ENCODE measurements at places on chromosomes 1 and 21. TPM values are rescaled to one million over a fixed set of nuclear protein-coding genes. Genes with fewer than 3 reads are reported as not detected.

The HEYL gene
- polyA plus RNA-seq, result 0.02 TPM

DNA sequence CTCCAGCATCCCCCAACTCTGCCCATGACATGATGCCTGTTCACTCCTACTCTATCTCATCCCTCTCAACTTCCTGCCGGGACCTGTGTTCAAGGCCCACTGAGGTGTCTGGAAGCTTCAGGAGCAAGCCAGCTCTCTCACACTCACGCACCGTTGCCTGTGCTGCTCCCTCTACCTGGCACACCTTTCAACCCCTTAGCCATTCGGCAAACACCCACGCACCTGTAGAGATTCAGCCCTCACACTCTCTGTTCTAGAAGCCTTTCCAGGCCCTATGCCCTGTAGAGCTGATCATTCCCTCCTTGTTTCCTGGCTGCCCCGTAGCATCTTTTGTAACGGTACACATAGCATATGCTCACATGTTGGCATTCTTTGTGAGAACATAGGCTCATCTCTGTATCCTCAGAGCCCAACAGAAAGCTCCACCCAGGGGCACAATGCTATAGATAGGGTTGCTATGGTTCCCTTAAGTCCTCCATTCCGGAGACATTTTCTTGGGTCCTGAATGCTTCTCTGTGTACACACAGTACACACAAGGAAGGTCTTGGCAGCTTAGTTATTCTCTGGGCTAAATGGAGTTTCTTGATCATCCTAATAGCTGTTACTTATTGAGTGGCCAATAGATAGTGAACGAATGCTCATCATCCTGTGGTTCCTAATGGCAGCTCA is 1.3 kb downstream of the C8B start:
- no peak for DNase-seq

DNA sequence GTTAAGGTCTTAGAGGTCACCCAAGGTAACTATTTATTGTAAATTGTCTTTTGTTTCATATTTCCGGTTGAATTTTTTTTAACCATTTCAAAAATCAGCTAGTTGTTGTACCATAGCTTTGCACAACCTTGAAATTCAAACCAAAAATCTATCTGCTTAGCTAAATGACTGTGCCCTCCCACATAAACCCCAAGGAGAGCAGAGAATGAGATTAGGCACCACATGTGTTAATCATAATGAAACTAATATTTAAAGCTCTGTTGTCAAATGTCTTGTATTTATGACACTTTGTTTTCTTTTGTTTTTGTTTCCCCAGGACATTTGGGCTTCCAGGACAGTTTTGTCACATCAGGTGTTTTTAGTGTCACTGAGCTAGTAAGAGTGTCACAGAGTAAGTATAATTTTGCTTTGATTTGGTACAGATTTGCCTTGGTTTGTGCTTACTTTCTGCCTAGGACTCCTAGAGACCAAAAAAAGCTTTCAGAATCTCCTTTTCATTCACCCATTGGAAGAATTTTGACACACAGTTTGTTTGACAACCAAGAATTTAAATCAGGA is 249.9 kb downstream of the NFIA start:
- no peak for DNase-seq

The CELA3B gene
- polyA plus RNA-seq, result not detected

The METTL13 gene
- 25.1 TPM for polyA plus RNA-seq

- no peak for DNase-seq
Observed at GRCh38 chr1:39128959-39129358, 75.5 kb upstream of the MACF1 start.

DNA sequence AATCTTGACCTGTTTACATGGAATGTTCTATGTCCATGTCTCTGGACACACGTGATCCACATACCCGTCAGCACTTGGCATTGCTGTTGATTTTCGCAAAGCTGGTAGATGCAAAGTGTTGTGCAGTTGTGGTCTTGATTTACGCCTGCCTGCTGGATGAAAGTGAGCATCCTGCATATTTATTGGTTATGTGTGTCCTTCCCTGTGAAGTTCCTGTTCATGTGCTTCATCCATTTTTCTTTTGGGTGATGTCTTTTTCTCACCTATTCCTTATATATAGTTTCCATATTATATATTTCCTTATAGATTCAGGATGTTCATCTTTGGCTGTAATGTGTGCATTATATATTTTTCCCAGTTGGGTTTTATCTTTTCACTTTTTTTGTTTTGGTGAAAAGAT is 6.5 kb downstream of the AGPAT3 start:
- DNase-seq, result no peak

DNA sequence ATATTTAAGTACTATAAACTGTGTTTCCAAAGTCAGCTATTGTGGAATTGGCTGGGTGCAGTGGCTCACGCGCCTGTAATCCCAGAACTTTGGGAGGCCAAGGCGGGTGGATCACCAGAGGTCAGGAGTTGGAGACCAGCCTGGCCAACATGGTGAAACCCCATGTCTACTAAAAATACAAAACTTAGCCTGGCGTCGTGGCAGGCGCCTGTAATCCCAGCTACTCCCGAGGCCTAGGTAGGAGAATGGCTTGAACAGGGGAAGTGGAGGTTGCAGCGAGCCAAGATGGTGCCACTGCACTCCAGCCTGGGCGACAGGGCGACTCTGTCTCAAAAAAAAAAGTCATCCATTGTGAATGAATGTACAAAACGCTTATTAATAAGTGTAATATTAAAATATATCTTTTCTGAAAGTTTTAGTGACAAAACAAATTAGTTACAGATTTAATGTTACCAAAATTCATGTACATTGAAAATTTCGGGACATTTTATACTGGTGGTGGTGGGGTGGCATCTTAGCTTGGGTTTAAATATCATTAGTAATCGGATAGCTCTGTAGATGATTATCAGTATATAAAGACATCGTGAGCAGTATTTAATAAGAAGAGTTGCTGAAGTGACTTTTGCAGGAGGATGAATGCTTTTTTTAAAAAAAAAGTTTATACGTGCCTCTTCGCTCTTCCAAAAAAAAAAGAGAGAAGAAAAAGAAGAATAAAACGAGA is 503 bp upstream of the SRSF11 start:
- DNase-seq, result no peak

DNA sequence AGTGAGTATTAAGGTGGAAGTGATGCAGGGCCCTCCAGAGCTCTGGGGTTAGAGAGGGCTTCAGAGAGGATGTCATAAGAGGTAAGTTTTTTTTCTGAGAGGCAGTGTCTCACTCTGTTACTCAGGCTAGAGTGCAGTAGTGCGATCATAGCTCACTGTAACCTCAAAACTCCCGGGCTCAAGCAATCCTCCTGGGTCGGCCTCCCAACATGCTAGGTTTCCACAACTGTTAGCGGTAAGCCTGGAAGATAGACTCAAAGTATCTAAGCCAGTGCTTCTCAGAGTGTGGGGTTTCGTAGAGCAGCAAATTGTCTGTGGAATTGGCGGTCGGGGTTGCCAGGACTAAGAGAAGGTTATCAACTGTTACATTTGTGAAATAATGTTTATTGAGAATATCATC is 18.6 kb upstream of the IGSF3 start:
- DNase-seq, result no peak

The VWA5B1 gene
- polyA plus RNA-seq, result not detected

Measured in IMR-90 (cell line).